Subcutaneous preadipocyte (primary cell): ENCODE measurements at places on chromosomes 1 and 21. TPM values are rescaled to one million over a fixed set of nuclear protein-coding genes. Genes with fewer than 3 reads are reported as not detected.

The LCE2C gene
- not detected in 2 replicates for total RNA-seq

The FAM177B gene
- total RNA-seq = not detected in 2 replicates

The CELA3B gene
- total RNA-seq = not detected in 2 replicates

The MATN1 gene
- 0.37 TPM in 1 of 2 replicates, not detected in the other for total RNA-seq

The SPRR2E gene
- not detected in 2 replicates for total RNA-seq

The LYPD8 gene
- total RNA-seq = not detected in 2 replicates
